ENCODE measurements at places on chromosomes 13 and 19. TPM values are rescaled to one million over a fixed set of nuclear protein-coding genes. Genes with fewer than 3 reads are reported as not detected.

Gene CABP5
- total RNA-seq = not detected

Gene LYPD4
- total RNA-seq = not detected

Gene SPATA13
- 59.4 TPM for total RNA-seq

Gene ALOX5AP
- 16.4 TPM for total RNA-seq

Gene NAA16
- total RNA-seq = 33.5 TPM

Gene CASP14
- not detected for total RNA-seq

Gene ZNF221
- 1.2 TPM for total RNA-seq

Gene PDE4C
- not detected for total RNA-seq

Gene LIM2
- not detected for total RNA-seq

Gene GJB2
- 2.1 TPM for total RNA-seq

Gene TMTC4
- 13.4 TPM for total RNA-seq

- DNase-seq = no peak
Observed at GRCh38 chr13:93147946-93148345, 78.7 kb upstream of the GPC6 start.

DNA sequence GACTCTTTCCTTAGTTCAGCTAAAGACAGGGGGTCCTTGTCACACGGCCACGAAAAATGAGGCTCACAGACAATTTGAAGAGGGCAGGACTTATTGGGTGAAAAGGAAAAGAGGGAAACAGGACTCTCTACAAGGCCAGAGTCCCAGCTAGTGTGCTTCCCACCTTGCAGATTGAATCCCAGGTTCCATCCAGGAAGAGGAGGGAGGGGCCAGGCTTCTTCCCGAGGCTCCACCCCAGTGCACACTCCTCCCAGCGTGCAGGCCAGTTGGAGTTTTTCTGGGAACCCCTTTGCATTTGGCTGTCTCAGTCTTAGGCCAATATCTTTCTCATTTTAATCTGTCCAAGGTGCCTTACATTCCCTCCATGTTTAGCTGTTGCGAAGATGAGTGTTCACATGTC, 106.8 kb downstream of the DNAJC3 start:
- no peak for DNase-seq

DNA sequence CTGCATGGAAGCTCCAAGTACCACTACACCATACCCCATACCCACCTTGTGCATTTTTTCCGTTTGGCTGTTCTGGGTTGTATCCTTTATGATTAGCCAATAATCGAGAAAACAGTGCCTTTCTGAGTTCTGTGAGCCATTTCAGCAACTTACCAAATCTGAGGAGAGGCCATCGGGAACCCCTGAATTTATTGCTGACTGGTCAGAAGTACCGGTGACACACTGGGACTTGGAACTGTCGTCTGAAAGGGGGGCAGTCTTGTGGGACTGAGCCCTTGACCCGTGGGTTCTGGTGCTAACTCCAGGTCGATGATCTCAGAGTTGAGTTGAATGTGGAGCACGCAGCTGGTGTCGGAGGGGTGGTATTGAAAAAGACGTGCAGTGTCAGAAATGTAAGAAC, 15.0 kb downstream of the UPF3A start:
- no peak for DNase-seq

DNA sequence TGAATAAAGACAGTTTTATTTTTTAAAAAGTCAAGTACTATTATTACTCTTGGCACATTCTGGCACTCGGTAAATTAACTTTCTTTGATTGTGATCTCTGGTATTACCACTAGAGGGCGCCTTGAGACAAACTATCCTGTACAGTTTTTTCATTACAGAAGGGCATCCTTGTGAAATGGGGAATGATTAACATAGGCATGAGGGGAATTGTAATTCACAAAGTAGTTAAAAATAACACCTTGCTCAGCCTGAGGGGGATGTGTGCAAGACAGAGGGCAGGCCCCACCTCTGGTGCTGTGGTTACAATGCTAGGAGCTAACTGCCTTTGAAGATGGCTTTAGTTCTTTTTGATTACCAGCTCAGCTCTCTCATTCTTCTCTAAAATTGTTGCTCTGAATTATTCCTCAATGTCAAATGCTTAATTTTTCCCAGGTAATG, 24.2 kb upstream of the C1QTNF9B start:
- no peak for DNase-seq

DNA sequence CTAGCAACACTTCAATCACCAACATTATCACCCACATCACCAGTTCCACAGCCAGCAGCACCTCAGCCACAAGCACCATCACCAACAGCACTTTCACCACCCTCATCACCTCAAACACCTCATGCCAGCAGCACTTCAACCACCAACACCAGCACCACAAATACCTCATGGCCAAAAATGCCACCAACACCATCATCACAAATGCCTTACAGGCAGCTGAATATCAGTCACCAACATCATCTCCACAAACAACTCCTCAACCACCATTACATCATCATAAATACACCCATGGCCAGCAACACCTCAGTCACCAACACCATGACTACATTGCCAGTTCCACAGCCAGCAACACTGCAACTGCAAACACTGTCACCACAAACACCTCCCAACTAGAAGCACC, 10.4 kb downstream of the FCER2 start:
- no peak for DNase-seq

- DNase-seq = peak; percentile 75
Observed at GRCh38 chr19:41706741-41707501, 1.5 kb upstream of the CEACAM5 start.

DNA sequence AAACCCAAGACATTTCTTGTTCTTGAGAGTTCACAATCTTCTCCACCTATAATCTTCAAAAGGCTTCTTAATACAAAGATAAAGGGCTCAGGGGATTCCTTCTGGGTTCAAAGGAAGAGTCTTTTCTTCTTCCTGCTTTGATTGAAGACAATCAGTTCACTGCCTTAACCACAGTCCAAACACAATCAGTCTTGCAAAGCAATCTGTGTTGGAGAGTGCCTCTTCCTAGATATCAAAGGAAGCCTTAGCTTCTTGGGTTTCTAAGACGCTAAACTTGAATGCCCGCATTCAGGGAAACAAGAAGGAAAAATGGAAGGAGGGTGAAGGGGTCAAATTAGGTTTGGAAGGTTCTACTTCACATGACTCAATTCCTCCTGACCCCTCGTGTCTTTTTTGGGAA, 27.2 kb downstream of the RANBP3 start:
- DNase-seq = no peak

DNA sequence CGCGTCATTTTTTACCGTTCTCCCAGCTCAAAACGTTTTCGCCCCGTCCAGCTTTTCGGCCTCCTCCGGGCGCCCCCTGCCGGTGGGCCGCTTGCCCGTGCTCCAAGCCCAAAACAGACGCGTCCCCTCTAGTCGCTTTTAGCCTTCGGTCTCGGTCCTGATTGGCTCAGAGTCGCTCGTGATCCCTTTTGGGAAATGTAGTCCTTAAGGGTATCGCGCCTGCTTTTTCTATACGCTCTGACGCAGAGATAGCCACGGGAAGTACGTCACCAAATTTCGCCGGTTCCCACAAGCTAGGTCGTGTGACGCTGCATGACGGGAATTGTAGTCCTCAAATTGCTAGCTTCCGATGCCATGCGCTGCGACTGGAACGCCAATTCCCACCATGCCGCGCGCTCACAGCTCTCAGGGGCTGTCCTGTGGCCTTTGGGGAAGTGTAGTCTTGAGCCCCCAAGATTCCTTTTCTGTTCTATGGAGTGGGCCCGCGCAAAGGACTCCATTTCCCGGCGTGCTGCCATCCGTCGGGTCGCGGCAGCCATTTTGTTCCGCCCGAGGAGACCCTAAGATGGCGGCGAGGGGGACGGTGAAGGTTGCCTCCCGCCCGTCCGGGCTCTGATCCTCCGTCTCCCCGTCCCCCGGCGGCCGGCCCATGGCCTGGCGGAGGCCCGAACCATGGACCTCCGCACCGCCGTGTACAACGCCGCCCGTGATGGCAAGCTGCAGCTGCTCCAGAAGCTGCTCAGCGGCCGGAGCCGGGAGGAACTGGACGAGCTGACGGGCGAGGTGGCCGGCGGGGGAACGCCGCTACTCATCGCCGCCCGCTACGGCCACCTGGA, at the start of gene FEM1A:
TSS of gene FEM1A (plus strand) at position 552 of the 836 bp plus-strand sequence. CDS start at position 673, 121 bp downstream.
- peak; percentile 97 for DNase-seq

- DNase-seq = no peak
Observed at GRCh38 chr13:99864627-99864990, 107.0 kb downstream of the ZIC5 start.

GRCh38 chr19:47601180-47601904, 7.6 kb upstream of the BICRA start:
- DNase-seq = no peak

DNA sequence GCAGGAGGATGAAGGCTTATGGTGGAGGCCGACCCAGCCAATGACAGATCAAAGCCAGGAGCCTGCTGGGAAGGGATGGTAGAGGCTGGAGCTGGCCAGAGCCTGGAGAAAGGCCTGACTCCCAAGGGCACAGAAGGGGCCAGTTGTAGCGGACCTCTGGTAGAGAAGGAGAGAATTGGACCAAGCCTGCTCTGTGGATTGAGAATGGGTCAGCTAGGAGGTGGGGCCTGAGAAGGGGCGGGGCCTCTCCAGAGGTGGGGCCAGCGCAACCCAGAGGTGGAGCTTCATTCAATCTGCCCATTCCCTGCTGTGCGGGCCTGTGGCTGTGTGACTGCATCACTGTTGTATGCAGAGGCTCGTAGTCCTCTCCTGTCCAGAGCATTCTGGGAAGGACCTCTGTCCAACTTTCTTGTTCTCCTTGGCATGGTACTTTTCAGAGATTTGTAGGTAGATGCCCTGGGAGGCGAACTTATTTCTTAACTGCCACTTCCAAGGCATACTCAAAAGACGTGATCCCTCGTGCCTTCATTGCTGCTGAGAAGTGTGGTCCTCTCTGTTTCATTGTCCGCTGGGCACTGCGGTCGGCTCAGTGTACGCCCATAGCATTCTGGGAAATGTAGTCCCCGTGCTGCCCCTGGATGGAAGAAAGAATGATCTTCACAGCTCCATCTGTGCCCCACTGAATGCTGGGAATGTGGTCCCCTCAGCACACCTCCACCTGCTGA, 6.7 kb downstream of the GRIN2D start:
- no peak for DNase-seq

DNA sequence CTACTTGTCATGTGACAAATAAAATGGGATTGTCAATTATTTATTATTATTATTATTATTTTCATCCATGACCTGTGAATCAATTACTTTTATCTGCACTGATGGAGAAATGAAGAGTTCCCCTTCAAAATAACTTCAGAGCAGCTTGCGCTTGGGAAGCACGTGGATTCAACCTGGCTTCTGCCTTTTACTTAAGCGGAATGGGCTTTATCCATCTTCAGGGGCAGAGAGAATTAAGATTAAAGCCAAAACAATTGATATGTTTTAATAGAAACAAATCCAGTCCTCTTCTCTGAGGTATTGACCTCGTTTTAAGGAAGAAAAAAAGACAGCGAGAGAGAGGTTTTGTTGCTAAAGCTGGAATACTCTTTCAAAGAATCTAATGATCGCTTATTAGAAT, 876 bp downstream of the SACS start:
- DNase-seq = no peak

DNA sequence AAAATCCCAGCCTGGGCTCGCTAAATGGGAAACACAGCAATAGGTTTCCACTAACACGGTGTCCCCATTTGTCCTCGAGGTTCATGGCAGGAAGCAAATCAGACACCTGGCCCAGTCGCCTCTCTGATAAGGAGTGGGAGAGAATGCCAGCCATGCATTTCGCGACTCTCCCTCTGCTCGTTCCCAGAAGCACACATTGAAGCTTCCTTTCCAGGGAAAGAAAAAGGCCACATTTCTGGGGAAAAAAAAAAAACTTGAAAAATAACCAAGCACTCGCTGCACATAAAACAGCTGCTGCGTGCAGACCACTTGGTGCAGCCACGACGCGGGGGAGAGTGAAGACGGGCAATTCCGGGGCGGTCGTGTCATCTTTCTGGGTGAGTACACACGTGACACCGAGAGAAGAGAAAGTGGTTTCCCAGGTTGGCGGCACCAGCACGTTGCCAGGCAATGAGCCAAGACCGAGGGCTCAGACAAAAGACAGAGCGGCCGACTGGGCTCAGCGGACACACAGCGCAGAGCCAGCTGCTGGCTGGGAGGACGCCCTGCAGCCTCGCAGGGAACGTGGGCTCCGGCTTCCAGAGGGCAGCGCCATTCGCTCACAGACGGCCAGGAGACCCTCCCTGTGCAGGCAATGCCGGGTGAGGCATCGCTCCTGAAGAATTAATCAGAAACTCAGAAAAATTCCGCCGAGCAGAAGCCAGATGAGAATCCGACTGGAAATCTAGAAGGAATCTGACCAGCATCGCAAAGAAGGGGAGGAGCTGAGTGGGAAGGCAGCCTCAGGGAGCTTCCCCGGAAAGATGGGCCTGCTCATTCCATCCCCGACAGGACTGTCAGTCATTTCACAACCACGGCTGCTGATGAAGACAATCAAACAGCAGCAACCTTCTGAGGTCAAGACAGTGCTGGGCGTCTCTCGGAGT, 83.2 kb upstream of the IRS2 start:
- peak; percentile 41 for DNase-seq

DNA sequence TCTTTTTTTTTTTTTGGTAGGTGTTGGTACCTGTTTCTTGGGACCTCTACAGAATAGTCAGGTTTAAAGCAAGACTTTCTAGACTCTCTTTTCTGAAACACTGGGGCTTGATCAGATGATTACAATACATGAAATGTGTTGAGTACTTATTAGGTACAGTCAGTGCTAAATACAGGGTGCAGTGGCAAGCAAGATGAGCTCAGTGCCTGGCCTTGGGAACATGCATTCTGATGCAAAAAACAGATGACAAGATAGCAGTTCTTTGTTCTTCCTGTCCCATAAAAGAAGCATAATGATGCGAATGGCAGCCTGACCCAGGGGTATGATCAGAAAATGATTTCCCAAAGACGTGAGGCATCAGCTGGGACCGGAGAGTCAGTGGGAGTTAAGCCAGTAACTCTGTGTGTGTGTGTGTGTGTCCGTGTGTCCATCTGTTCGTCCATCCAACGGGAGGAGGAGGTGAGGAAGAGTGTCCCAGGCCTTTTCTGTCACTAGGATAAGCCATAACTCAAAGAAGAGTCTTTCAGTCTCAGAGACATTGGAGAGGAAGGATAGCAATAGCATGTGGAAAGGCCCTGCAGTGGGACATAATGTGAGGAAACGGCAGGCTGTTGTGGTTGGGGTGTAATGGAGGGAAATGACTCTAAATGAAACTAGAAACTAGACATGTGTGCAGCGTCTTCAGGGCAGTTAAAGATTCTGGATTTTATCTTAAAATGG, 32.2 kb downstream of the SLAIN1 start:
- peak; percentile 44 for DNase-seq

DNA sequence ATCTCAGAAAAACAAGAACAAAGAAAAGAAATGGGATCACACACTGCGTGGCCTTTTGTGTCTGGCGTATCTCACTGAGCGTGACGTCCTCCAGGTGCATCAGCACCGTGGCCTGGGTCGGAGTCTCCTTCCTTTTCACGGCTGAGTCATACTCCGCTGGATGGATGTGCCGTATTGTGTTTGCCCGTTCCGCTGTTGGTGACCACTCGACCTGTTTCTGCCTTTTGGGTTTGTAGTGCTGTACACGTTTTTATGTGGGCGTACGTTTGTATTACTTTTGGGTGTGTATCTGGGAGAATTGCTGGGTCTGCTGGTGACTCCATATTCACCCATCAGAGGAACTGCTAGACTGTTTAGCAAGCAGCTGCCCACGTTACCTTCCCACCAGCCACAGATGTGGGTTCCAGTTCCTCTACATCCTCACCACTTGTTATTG, 11.4 kb downstream of the ARID3A start:
- peak; percentile 55 for DNase-seq
